ENCODE measurements at places on chromosomes 13 and 19.

GRCh38 chr13:30735025-30735871 is at the start of gene ALOX5AP:
ALOX5AP (plus strand) TSS chr13:30735543; CDS start chr13:30735606, 63 bp downstream.
- no peak for DNase-seq

DNA sequence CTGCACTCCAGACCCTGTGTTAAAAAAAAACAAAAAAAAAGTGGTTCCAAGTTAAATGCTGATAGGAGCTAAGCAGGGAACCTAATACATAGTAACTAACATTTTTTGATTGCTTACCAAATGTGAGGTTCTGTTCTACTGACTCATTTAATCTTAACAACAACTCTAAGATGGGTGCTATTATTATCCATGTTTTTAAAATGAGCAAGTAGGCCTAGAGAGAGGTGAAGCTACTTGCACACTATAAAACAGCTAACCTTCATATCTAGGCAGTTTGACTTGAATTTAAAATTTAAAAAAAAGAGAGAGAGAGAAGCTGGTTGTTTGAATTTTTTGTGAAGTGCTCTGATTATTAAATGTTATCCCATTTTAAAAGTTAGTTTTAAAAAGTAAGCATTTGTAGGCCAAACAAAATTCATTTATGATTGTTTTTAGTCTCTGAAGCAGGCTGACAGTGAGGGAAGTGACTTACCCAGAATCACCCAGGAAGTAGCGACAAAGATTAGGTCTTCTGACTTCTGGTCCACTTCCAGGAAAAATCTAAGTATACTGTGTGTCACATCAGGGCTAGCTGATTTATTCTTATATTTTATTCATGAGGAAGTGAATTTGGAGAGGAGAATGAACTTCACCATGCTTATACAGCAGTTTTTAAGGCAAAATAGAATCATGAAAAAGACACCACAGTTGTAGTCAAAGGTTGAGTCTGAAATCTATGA is 2.4 kb downstream of the SIGLECL1 start:
- DNase-seq = no peak

- peak; percentile 98 for DNase-seq
These were observed 416 bp upstream of the DOCK9 start for GRCh38 chr13:98978280-98978679.

GRCh38 chr13:106373304-106373988 is 162.0 kb downstream of the EFNB2 start:
- DNase-seq = peak; percentile 23

DNA sequence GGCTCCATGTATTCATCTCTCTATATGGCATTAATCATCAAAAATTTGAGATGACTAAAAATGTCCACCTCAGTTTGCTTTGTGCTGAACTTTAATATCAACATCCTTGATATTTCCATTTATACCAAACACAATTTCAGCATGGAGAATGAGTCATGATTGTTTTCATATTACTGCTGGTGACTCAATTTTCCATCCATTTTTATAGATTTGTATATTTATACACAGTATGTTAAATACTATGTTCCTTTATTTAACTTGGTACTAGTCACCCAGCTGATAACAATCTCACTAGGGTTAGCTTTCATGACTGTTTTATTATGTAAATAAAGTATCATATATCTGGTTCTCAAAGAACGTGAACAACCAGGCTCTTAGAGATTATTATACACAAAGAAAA is 1255.1 kb downstream of the SLITRK1 start:
- peak; percentile 96 for DNase-seq

DNA sequence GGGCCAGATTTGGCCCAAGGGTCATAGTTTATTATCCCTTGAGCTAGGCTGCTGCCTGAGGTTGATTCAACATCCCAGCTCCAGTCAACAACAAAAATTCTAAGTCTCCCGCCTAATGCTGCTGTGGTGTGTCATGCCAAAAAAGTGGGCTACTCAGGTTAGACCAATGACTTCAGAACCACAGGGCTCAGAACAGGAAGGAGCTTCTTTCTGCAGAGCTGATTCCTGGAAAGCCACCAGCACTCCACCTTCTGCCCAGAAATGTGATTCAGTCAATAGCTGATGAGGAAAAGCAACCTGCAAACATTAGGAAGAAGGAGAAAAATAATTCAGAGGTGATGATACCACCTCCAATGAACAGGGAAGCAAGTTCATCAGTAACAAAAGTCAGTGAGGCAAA is 56.1 kb upstream of the SERPINE3 start:
- no peak for DNase-seq

DNA sequence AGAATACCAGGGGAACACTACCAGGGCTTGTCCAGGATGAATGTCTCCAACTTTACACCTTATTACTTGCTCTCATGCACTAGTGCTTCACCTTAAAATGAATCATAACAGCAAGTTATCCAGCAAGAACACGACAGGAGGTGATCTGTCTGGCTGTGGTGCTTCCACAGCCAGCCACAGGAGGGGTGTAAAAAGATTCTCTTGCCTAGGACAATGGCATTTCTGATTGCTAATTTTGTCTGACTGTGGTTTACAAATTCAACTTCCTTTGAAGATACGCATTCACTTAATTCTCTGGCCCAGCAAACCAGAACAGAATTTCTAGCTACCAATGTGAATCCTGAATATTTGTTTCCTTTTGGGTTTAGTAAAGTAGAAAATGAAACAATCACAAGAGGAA is 23.1 kb upstream of the COG3 start:
- peak; percentile 64 for DNase-seq

- DNase-seq = peak; percentile 47
These were observed 1.7 kb downstream of the KLK4 start for GRCh38 chr19:50909240-50910070.

- no peak for DNase-seq
These were observed 1022.0 kb downstream of the EFNB2 start for GRCh38 chr13:105513448-105513847.

DNA sequence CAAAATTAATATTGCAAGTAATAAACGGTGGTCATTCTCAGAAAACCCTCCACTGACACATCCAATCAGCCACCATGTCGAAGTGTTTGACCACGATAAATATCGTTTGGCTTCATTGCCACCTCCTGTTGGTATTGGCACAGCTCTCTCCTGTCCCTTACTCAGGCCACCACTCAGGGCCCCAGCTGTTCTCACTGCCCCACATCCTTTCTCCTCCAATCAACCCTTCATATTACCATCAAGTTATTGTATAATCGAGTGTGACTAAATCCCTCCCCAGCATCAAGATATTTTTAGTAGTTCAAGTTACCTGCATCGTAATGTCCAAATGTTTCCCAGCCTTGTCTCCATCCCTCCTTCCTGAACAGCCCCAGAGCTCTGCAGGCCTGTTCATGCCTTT is 50.4 kb downstream of the SACS start:
- no peak for DNase-seq

DNA sequence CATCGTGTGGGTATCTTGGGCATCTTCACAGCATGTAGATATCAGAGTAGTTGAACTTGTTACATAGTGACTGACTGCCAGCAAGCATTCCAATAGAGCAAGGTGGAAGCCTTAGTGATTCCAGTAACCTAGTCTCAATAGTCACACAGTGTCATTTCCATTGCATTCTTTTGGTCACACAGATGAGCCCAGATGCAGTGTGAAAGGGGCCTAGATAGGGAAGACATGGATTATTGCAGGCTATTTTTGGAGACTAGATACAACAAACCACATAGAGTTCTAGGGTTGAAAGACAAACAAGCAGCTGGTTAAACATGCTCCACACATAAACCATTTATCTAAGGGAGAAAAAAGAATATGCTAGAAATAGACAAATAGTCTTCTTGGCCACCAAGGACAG is 553.5 kb downstream of the DCT start:
- no peak for DNase-seq

GRCh38 chr19:403221-404027 is 5.5 kb downstream of the C2CD4C start:
- DNase-seq = no peak

DNA sequence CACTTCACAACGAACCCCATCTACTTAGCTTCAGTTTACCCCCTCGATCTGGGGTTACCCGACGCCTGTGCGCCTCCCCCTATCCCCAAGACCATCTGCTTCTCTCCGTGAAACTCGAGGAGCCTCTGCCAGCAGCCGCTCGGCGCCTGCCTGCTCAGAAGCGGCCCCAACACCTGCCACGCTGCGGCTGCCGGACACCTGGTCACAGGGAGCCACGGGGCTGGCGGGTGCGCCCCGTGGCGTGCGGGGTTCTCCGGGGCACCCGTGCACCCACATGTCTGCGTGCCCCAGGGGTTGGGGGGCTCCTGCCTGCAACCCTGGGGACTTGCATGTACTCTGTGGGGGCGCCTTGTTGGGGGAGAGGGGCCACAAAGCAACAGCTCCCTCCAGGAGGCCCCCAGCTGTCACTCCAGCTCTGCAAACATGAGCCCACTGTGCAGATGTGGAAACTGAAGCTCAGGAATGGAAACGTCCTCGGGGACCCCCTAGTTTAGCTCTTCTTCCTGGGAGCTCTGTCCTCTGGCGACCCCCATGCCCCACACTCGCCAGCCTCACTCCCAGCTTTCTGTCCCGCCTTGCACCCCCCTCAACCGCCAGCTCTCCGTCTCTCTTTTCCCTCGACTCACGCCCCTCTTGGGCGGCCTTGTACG is 7.0 kb upstream of the SEMA6B start:
- no peak for DNase-seq

- peak; percentile 56 for DNase-seq
These were observed 147.5 kb downstream of the VWA8 start for GRCh38 chr13:41813426-41813825.

DNA sequence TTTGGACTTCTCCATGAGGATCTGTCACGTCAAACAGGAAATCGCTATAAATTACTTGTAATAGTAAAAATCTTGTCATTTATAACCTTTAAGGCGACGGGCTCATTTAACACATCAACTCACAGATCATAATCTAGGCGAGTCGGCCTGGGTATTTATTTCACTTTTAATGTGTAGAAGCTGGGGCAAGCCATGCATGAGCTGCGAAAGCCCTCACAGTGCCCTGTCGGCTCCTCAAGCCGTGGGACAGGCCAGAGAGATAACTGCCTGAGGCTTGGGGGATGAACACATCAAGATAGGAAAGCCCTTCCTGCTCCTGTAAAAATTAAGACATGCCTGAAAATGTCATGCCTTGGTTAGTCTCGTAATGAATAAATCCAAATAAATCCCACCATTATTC is 30.8 kb downstream of the SOX1 start:
- no peak for DNase-seq

GRCh38 chr19:2578901-2579677 is 103.2 kb downstream of the GADD45B start:
- DNase-seq = peak; percentile 92

DNA sequence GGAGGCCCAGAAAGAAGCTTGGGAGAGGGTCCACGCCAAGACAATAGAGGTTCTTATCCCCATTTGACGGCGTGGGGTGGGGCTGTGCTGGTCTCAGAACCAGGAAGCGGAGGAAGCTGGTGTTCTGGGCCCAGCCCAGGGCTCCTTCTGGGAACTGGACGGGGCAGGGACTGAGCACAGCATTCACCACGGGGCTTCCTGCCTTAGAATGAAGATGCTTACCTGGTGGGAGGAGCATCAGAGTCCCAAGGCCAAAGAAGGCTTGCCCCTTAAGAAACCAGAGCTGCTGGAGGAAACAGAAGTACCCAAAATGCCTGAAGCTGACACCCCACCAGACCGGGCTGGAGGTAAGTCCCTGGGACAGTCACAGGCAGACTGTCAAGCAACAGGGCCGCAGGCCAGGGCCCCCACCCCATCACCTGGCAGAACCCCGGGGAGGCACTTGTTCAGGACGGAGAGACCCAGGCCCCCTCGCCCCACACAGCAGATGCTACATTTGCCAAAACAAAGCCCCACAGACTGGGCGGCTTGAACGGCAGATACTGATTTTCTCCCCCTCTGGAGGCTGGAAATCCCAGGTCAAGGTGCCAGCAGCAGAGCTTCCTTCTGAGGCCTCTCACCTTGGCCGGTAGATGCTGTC is 17.8 kb upstream of the IGLON5 start:
- DNase-seq = no peak

- no peak for DNase-seq
These were observed 313.3 kb downstream of the GPC6 start for GRCh38 chr13:93539914-93540313.

- DNase-seq = peak; percentile 9
These were observed 10.6 kb downstream of the FPR2 start for GRCh38 chr19:51771376-51772130.

All from ELR (cell line).